ENCODE measurements at places on chromosomes 16 and 17. TPM values are rescaled to one million over a fixed set of nuclear protein-coding genes. Genes with fewer than 3 reads are reported as not detected.

Gene PLEKHM1
- 41.9 TPM for total RNA-seq

- H3K4me1 ChIP-seq, result no peaks in the 10 kb centered on the region
- H3K36me3 ChIP-seq, result no peaks in the 10 kb centered on the region
- H3K27ac ChIP-seq, result no peak overlapping the region
- H3K27me3 ChIP-seq, result no peaks in the 10 kb centered on the region
Measured at GRCh38 chr16:51949282-51949681, 597.7 kb downstream of the TOX3 start.

Gene CHST4
- not detected for total RNA-seq

Gene HSF4
- total RNA-seq, result 4.4 TPM

DNA sequence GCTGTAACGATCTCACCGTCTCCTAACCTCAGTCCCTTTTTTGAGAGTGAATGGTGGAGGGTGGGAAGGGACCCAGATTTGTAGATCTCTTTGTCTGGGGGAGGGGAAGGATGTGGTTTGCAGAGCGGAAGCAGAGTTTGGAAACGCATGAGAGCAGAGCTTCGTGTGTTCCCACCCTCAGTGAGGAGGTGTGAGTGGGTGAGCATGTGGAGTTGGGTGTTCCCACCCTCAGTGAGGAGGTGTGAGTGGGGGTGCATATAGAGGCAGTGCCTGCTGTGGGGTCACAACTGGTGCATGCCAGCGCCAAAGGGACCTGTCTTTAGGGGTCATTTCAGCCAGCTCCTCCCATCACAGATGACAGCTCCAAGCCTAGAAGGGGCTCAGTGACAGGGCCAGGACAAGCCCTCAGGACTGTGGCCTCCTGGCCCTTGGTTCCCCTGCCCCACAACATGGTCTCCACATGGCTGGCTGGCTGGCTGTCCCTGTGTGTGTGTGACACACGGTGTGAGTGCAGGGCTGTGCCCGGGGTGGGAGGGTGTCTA lies 1.8 kb upstream of the CISD3 start:
- DNase-seq, result no peak
- no peak overlapping the region for H3K27ac ChIP-seq
- H3K27me3 ChIP-seq, result no peaks in the 10 kb centered on the region
- H3K4me3 ChIP-seq, result no peak overlapping the region
- no peaks in the 10 kb centered on the region for H3K36me3 ChIP-seq
- H3K4me1 ChIP-seq, result peaks cover 16% of the 10 kb centered on the region

Gene SPPL2C
- total RNA-seq, result not detected

- no peaks in the 10 kb centered on the region for H3K27me3 ChIP-seq
- peaks cover 49% of the 10 kb centered on the region for H3K4me1 ChIP-seq
- H3K4me3 ChIP-seq, result no peak overlapping the region
- peak overlapping the region; percentile 97 for H3K27ac ChIP-seq
Measured at GRCh38 chr16:75238132-75238852, 13.1 kb downstream of the BCAR1 start.

DNA sequence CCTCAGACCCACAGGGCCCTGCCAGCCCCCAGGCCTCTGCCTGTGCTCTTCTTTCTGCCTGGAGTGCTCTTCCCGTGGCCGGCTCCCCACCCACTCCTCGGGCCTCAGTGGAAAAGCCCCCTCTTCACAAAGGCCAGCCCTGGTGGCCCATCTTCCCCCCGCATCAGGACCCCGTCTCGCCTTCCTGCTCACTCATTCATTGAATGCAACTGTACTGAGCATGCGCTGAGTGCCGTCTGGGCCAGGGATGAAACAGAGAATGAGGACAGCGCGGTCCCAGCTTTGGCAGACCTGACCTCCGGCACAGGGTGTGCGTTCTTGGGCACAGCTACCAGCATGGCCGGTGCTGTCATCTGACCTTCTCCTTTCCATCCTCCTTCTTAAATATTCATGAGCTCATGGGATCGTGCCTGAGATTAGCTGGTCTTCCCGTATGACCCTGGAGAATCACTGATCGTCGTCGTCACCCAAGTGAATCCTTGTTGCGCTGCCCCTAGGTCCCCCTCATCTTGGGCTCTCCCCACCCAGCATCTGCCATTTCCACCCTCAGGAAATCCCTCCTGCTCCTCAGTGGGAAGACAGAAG lies 16.4 kb upstream of the OSGIN1 start:
- peaks cover 3% of the 10 kb centered on the region for H3K27me3 ChIP-seq
- H3K4me3 ChIP-seq, result no peak overlapping the region
- no peak for DNase-seq
- H3K36me3 ChIP-seq, result no peaks in the 10 kb centered on the region
- H3K27ac ChIP-seq, result no peak overlapping the region
- peaks cover 7% of the 10 kb centered on the region for H3K4me1 ChIP-seq

DNA sequence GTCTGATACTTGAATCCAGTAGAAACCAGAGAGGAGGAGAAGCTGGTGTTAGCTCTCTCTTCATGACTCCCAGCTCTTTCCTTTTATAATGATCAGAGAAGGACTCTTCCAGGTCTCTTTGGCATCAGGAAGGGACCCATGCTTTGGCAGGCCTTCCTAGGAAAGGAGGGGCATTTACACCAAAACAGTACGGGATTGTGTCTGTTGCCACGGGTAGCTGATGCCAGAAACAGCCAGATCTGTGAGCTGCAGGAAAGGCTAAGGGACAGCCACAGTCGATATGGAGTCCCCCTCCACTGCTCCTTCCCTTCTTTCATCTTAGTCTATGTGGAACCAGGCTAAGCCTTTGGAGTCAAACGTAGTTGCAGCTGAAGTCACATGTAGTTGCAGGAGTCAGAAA lies 9.3 kb downstream of the CEP295NL start:
- H3K27ac ChIP-seq, result no peak overlapping the region
- no peak overlapping the region for H3K4me3 ChIP-seq
- DNase-seq, result no peak
- peaks cover 4% of the 10 kb centered on the region for H3K4me1 ChIP-seq
- no peaks in the 10 kb centered on the region for H3K36me3 ChIP-seq

Gene KRTAP3-1
- not detected for total RNA-seq

DNA sequence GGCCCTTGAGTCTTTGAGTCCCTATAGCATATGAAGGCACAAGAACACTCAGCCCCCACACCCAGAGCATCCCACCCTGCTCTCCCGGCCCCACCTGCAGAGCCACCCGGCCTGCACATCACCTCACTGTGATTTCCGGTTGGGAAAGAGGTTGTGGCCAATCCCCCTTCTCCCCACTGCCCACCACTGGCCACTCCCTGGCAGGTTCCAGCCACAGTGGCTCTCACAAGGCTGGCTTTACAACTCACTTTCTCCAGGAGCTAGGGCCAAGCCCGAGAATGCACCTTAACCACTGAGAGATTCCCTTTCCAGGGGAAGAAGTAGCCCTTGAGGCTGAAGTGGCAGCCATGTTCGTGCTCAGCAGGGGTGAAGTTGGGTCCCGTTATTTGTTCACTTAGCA lies 123.9 kb downstream of the C16orf78 start:
- H3K27me3 ChIP-seq, result no peaks in the 10 kb centered on the region
- no peak for DNase-seq

- H3K36me3 ChIP-seq, result no peaks in the 10 kb centered on the region
- peak overlapping the region; percentile 68 for H3K4me3 ChIP-seq
- peaks cover 13% of the 10 kb centered on the region for H3K27me3 ChIP-seq
- H3K27ac ChIP-seq, result no peak overlapping the region
Measured at GRCh38 chr17:12789075-12789480, 220 bp upstream of the ARHGAP44 start.

Gene ZNF597
- total RNA-seq, result 4.7 TPM

DNA sequence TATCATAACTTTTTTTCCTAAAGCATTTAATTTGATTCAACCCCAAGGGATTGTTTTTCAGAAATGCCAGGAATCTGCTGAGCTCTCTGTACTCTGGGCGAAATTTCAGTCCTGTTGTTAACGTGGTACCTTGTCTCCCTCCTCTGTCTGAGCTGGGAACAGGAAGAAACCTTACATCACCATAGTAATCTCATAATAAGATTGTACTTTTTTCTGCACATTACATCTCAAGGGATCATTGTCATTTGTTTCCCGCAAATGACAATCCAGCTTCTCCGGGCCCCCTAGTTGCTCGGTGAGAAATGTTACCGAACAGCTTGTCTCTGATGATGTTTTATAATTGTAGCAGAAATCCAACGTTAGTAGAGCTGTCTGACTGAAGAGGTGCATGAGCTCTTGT lies 152.7 kb upstream of the ERCC4 start:
- no peaks in the 10 kb centered on the region for H3K4me1 ChIP-seq
- no peak overlapping the region for H3K27ac ChIP-seq

DNA sequence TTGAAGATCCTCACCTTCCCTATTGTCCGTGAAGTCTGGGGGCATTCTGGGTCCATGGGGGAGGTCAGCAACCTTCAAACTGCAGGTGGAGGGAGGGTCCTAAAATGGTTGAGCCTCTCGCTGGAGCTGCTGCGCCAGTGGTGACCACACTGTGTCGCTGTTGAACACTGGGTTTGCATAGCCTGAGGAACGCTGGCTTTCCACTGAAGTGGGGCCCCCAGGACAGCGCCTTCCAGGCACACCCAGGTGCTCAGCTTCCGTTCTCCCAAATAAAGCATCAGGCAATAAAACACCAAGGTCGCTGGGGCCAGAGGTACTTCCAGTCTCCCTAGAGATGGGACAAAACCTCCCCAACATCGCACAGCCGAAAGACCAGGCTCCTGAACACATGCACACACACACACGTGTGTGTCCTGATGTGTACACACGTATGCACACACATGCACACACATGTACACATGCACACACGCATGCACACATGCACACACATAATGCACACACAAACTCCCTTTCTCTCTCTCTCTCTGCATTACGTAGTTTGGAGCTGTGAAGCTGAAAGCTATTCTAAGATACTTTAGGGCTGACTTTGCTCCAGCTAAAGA lies 120.6 kb downstream of the IRF8 start:
- DNase-seq, result no peak
- no peaks in the 10 kb centered on the region for H3K4me1 ChIP-seq
- H3K4me3 ChIP-seq, result no peak overlapping the region
- no peaks in the 10 kb centered on the region for H3K36me3 ChIP-seq
- no peak overlapping the region for H3K27ac ChIP-seq

- H3K27me3 ChIP-seq, result no peaks in the 10 kb centered on the region
- no peak overlapping the region for H3K4me3 ChIP-seq
- no peaks in the 10 kb centered on the region for H3K36me3 ChIP-seq
- H3K4me1 ChIP-seq, result no peaks in the 10 kb centered on the region
- H3K27ac ChIP-seq, result no peak overlapping the region
- DNase-seq, result no peak
Measured at GRCh38 chr17:9598661-9599060, 22.2 kb downstream of the CFAP52 start.

Gene LRRC46
- 0.30 TPM for total RNA-seq

Gene CNTD1
- not detected for total RNA-seq

Gene RCVRN
- not detected for total RNA-seq

DNA sequence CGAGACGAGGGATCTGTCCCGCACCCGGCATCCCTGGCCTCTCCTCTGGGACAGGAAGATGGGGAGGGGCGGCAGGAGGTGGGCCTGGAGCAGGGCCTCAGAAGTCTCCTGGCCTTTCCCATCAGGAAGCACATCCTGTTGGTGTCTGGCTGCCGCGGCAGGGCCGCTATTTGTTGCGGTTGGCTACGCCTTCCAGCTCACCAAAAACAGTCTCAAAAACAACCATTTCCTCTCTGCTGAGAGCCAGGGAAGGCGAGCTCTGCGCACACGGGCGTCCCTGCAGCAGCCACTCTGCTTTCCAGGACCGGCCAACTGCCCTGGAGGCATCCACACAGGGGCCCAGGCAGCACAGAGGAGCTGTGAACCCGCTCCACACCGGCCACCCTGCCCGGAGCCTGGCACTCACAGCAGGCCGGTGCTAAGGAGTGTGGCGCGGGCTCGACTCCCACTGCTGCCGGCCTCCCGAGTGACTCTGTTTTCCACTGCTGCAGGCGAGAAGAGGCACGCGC lies at the start of gene TMEM204:
TMEM204 (plus strand) TSS at position 224 of the 509 bp plus-strand sequence. CDS start 610 bp downstream, outside the sequence.
- DNase-seq, result no peak
- H3K4me1 ChIP-seq, result peaks cover 4% of the 10 kb centered on the region
- H3K27me3 ChIP-seq, result no peaks in the 10 kb centered on the region
- peak within 1 kb of the TSS; percentile 12 for H3K27ac ChIP-seq
- no peaks in the 10 kb centered on the region for H3K36me3 ChIP-seq
- peak within 1 kb of the TSS; percentile 39 for H3K4me3 ChIP-seq

GRCh38 chr17:19248928-19249574 lies 11.9 kb downstream of the EPN2 start:
- no peaks in the 10 kb centered on the region for H3K27me3 ChIP-seq
- H3K4me3 ChIP-seq, result no peak overlapping the region
- H3K36me3 ChIP-seq, result no peaks in the 10 kb centered on the region
- peak; percentile 92 for DNase-seq
- peaks cover 30% of the 10 kb centered on the region for H3K4me1 ChIP-seq
- H3K27ac ChIP-seq, result peak overlapping the region; percentile 24

- H3K4me3 ChIP-seq, result peak overlapping the region; percentile 60
- H3K27me3 ChIP-seq, result no peaks in the 10 kb centered on the region
- peak overlapping the region; percentile 61 for H3K27ac ChIP-seq
- peaks cover 11% of the 10 kb centered on the region for H3K4me1 ChIP-seq
- peak; percentile 40 for DNase-seq
- H3K36me3 ChIP-seq, result no peaks in the 10 kb centered on the region
Measured at GRCh38 chr16:1378804-1379303, 27.1 kb downstream of the GNPTG start.

DNA sequence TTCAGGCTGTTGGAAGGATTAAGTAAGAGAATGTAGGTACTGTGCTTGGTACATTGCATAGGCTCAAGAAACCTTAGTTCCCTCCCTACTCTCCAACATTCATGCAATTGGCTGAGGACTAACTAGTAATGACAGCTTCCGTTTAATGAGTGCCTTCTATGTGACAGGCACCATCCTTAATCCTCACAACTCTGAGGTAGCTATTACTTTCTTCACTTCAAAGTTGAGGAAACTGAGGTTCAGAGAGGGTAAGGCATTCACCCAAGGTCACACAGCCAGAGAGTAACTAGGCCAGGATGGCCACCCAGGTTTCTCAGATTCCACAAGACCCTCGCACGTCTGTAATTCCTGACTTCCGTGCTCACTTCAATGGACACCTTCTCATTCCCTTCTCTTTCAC lies 22.2 kb downstream of the UNC119 start:
- H3K36me3 ChIP-seq, result no peaks in the 10 kb centered on the region
- H3K27ac ChIP-seq, result no peak overlapping the region
- peaks cover 5% of the 10 kb centered on the region for H3K27me3 ChIP-seq
- DNase-seq, result no peak
- H3K4me1 ChIP-seq, result peaks cover 9% of the 10 kb centered on the region

- peaks cover 13% of the 10 kb centered on the region for H3K4me1 ChIP-seq
- H3K36me3 ChIP-seq, result no peaks in the 10 kb centered on the region
- DNase-seq, result no peak
- no peak overlapping the region for H3K27ac ChIP-seq
Measured at GRCh38 chr16:12459391-12460063, 344.2 kb downstream of the CPPED1 start.

Measured in astrocyte (in vitro differentiated cells and primary cell).